Hematopoietic multipotent progenitor cell (in vitro differentiated cells): ENCODE measurements at places on chromosomes 12 and 14.
A peak's percentile ranks its signal among the peaks of the same experiment; 100 is the strongest.

DNA sequence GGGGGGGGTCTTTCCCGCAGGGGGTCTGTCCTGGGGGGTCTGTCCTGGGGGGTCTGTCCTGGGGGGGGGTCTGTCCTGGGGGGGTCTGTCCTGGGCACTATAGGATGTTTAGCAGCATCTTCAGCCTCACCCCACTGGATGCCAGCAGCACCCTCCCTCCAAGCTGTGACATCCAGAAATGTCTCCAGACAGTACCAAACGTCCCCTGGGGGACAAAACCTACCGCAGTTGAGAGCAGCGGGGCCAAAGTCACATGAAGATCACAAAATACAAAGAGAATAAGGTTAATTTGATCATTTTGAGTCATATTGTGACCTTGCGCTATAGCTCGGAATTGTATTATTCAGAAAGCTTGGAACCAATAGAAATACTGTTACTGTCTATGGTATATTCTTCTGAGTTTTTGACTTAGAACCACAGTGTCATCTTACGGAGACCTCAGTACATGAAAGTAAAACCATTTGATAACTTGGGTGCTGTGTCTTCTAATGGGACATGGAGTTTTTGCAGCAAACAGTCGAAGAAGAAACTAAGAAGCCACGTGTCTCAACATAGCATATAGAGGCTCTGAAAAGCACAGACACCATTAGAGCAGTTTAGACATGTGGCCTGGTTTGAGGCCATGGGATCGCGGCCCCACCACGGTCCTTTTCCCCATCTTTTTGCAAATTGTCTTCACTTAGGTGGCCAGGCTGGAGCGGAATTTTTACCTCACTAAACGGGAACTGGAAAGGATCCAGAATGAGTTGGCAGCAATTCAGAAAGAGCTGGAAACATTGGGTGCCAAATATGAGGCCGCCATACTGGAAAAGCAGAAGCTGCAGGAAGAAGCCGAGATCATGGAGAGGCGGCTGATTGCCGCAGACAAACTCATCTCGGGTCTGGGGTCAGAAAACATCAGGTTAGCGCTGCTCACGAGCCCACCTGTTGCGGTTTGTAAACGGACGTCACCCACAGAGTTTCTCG, 59.9 kb downstream of the CCDC92 start:
- DNase-seq: peak; percentile 46

DNA sequence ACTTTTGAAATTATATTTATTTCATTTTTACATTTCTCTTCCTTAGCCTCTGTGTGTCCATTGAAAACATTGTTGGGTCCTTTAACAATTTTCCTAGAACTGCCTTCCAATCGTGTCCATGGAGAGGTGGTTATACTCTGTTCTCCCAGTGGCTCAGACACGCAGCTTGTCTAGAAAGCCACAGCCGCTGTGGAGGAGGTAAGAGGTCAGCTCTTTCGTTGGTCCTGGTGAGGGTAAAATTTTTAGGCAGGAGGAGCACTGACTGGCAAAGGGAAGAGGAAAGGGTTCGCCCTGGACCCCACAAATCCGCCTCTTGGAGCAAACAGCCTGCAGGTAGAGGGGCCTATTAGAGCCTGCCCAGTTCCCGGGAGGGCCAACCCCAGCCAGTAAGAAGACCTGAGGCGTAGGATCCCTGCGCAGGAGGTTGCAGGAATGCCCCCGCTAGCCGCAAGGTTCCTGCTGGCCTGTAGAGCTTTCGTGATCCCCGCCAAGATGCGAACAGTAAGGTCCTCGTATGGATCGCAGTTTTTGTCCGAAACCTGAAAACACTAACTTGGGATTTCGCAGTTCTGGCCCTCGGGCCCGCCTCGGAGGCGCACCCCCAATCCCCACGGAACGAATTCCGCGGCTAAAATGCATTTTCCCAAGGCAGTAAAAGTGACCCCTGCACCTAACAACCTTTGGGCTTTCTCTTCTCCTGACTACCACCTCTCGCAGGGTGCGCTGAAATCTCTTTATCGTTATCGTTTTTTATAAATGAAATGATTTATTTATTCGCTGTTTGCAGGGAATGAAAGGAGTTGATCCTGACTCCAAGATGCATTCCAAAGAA, 7.5 kb upstream of the PAX9 start:
- no peak for DNase-seq

GRCh38 chr14:34258318-34258717, 203.7 kb downstream of the SPTSSA start:
- no peak for DNase-seq

DNA sequence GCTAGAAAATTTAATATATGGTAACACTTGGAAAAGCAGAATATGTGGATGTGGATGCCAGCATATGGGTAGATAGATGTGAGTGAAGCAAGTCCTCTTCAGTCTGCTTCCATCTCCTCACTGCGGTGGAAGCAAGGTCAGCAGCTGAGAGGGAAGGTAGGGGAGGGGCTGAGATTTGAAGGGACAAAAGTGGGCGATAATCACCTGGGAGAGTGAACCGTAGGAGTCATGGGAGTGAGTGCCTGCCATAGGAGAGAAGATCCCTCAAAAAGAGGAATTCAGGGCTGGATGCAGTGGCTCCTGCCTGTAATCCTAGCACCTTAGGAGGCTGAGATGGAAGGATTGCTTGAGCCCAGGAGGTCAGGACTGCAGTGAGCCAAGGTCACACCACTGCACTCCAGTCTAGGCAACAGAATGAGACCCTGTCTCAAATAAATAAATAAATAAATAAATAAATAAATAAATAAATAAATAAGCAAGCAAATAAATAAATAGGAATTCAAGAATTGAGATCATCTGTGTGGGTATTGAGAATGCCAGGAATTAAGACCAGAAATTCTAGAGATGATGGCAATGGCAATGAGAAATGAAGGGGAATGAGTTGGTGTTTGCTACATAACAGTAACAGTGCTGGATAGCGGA, 123.4 kb downstream of the BICD1 start:
- no peak for DNase-seq

DNA sequence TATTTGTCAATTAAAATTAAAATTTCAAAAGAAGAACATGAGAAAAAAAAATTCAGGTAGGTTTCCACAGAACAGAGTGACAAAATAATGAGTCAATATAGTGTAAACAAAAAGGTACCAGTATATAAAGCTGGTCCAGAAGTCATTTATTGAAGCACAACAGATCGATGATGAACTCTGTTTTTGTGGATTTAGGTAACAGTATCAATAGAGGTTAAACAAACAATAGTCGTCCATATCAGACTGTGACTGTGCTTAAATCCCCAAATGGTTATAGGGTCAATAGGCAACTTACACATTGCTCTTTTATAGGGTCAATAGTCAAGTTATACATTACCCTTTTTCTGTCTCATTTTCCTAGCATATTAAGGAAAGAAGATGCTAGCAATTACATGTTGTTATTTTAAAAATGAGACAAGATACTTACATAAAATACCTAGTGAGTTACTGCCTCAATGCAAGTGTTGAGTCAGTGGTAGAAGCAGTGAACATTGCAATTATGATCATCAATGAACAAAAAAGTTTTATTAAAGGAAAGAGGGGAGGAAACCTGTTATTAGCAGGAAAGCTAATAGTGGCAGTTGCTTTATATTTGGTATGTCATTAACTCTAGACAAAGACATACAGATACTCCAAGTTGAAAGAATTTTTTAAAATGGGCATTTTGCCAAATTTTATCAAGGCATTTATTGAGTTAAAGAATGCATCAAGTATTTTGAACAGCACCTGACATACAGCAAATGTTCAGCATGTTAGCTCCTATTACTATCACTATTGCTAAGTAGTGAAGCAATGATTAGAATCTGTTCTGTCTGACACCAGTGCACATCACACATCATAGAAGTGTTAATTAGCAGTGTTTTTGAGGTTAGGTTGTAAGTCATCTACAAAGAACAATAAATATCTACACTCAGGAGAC, 102.9 kb downstream of the CCER1 start:
- no peak for DNase-seq

DNA sequence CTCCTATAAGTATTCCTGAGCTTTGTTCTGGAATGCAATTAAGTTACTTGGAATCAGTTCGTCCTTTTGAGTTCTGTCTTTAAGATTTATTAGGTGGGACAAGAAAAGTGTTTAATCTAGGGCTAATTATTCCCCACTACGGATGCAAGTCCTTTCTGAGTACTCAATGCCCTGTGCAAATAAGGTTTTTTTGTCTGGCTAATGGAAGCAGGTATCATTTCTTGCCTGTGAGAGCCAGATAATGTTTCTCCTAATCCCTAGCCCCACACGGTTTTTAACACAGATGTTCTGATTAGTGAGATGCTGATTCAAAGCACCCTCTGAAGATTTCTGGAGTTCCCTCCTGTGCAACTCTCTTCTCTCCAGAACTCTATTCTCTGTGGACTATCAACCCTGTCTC, 296.6 kb upstream of the PRICKLE1 start:
- DNase-seq: no peak

- DNase-seq: peak; percentile 65
Measured at GRCh38 chr12:85920324-85920947, 46.3 kb downstream of the NTS start.

DNA sequence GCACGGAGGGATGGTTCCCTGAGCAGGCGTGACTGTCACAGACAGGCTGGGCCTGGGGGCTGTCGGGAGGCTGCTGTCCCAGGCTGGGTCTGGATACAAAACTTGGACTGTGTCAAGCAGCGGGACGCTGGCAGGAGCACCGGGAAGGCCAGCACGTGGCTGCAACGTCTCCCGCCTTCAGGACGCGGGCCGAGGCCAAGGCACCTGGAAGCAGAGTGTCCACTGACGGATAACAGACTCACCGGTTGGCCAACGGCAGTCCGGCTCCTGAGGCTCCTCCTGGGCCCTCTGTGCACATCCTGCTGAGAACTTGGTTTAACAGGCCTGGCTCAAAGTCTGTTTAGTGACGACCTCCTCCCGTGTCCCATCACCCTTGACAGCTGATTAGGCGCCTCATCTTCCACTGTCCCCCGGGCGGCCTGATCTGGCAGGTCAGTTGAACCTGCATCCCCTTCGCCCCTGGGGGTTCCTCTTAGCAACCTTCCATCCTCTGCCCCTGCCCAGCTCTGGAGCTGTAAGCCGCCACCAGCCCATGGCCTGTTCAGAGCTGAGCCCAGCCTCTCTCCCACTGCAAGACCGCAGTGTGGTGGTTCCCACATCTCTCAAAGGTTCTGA, 2.5 kb downstream of the XRCC3 start:
- no peak for DNase-seq

GRCh38 chr14:68586896-68587751, 205.7 kb downstream of the ZFP36L1 start:
- DNase-seq: no peak

DNA sequence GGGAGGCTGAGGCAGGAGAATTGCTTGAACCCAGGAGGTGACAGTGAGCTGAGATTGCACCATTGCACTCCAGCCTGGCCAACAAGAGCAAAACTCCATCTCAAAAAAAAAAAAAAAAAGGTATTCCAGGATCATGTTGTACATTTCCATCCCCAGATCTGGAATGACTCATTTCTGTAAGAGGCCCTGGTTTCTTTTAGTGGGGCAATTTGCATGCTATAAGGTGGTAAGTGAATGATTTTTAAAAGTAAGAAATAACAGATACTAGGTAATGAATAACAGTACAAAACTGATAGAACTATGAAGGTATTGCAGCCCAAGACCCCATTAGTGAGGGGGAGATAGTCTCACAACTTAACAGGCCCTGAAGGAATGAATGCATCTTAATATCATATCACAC, 17.7 kb upstream of the ADCK1 start:
- DNase-seq: no peak

GRCh38 chr12:109836916-109837315, 3.7 kb upstream of the TRPV4 start:
- no peak for DNase-seq

DNA sequence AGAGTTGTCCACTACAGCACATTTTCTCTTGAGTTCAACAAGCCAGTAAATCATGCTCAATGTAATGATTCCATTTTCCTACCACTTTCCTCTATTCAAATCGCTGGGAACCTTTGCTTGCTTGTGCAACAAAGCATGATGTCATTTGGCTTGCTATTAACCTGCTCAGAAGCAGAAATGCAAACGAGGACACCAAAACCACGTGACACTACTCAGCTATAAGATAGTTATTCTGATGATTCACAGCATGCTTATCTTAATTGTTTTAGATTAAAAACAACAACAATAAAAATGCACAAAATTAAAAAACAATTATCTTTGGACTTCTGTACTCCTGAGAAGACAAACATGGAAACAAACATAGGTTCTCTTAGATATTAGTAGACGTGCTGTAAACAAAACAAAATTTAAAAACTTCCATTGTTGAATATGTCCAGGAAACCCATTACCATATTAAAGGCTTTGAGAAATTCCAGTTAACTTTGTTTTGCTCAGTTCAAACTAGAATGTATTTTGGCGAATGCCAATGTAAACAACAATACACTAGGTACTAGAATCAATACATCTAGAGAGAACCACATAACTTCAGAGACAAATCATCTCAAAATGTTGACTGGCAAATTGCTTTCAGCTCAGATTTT, 77.5 kb upstream of the KRAS start:
- DNase-seq: no peak

DNA sequence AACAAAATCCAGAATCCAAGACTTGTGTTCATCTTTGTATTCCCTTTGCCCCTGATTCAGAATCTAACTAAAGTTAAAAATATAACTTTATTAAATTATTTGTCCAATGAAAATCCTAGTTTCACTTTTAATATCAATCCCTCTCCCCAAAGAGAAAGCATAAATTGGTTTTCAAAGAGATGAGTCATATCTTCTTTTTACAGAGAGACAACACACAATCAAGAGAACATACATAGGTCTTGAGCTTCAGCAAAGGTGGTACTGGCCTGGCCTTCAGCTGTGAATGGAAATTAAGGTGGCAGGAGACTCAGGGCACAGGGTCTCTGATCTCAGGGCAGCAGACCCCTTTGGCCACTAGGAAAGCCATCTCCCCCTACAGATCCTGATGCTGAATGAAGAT, 4.3 kb upstream of the ASCL1 start:
- no peak for DNase-seq

DNA sequence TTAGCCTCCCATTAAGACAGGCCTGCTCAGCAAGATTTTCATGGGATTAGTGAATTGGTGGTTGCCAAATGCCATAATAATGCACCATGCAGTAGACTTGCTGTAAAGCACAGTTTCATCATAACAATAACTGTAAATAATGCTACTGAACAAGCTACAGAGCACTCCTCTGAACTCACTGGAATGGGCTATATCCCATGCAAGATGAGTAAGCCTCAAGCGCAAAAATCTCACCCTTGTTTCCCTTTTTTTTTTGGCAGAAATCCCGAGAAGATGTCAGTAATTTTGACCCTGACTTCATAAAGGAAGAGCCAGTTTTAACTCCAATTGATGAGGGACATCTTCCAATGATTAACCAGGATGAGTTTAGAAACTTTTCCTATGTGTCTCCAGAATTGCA, 145.9 kb upstream of the HIF1A start:
- DNase-seq: no peak

- no peak for DNase-seq
Measured at GRCh38 chr14:96085369-96085768, 46.2 kb downstream of the C14orf132 start.

DNA sequence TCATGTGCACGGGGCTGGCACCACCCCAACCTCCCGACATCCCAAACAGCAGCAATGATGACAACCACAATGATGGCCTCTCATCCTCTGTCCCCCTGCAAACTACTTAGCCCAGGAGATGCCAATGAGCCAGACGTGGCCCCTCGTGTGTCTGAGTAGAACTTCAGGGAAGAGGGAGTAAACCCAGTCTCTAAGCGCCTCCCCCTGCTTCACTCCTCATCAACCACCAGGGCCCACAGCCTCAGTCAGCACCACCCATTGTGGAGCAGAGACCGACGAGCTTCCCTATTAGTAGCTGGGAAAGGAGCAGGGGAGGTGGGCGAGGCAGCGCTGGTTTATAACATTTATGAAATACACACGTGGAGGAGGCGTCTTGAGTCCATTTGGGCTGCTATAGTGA, 182.7 kb upstream of the SFSWAP start:
- no peak for DNase-seq

GRCh38 chr14:53006931-53007562, 56.2 kb upstream of the FERMT2 start:
- DNase-seq: no peak
